Activated T-helper 2 cell treated with anti-CD3 and anti-CD28 coated beads, Interferon-gamma antibody, Interleukin-2, Interleukin-4, amounts not matched to agents 10 μg/mL and 5 μg/mL and 100 μg/mL, durations not matched to agents 14 hours and 24 hours and 36 hours (primary cell): ENCODE measurements at places on chromosomes 4 and X. TPM values are rescaled to one million over a fixed set of nuclear protein-coding genes. Genes with fewer than 3 reads are reported as not detected.

Gene CFI
- 0.21 and 0.62 TPM in 2 replicates for total RNA-seq

Gene GPR119
- total RNA-seq = not detected in 2 replicates

Gene UGT2A1
- not detected in 2 replicates for total RNA-seq

Gene GSX2
- total RNA-seq = not detected in 2 replicates

Gene NWD2
- total RNA-seq = not detected in 2 replicates

Gene SSX1
- not detected in 2 replicates for total RNA-seq

Gene PCDH19
- total RNA-seq = not detected in 2 replicates

Gene TECRL
- total RNA-seq = not detected in 2 replicates

Gene XAGE1B
- total RNA-seq = not detected in 2 replicates

Gene TCEAL5
- total RNA-seq = not detected in 2 replicates

Gene GYPA
- total RNA-seq = not detected in 2 replicates

Gene RAB40A
- total RNA-seq = not detected in 2 replicates

Gene LNX1
- not detected in 2 replicates for total RNA-seq

Gene CT47B1
- not detected in 2 replicates for total RNA-seq

Gene RTL5
- total RNA-seq = 0.23 and 0.25 TPM in 2 replicates

Gene SPRY1
- total RNA-seq = 59.1 and 61.8 TPM in 2 replicates

Gene GLUD2
- 2.9 TPM in 2 replicates for total RNA-seq

Gene CPE
- 0.18 and 0.30 TPM in 2 replicates for total RNA-seq

Gene CXorf58
- 0.21 TPM in 1 of 2 replicates, not detected in the other for total RNA-seq

Gene ITGB1BP2
- 6.1 and 6.5 TPM in 2 replicates for total RNA-seq

Gene CT45A10
- not detected in 2 replicates for total RNA-seq

Gene MAGEA2
- total RNA-seq = not detected in 2 replicates
